ENCODE measurements at places on chromosomes 6 and 20.

GRCh38 chr6:169905041-169905807 lies 153.8 kb downstream of the ERMARD start:
- DNase-seq, result no peak

GRCh38 chr20:16434062-16434664 lies 139.1 kb downstream of the KIF16B start:
- peak; percentile 8 for DNase-seq

- DNase-seq, result no peak
Measured at GRCh38 chr6:82442061-82442719, 78.6 kb downstream of the TPBG start.

DNA sequence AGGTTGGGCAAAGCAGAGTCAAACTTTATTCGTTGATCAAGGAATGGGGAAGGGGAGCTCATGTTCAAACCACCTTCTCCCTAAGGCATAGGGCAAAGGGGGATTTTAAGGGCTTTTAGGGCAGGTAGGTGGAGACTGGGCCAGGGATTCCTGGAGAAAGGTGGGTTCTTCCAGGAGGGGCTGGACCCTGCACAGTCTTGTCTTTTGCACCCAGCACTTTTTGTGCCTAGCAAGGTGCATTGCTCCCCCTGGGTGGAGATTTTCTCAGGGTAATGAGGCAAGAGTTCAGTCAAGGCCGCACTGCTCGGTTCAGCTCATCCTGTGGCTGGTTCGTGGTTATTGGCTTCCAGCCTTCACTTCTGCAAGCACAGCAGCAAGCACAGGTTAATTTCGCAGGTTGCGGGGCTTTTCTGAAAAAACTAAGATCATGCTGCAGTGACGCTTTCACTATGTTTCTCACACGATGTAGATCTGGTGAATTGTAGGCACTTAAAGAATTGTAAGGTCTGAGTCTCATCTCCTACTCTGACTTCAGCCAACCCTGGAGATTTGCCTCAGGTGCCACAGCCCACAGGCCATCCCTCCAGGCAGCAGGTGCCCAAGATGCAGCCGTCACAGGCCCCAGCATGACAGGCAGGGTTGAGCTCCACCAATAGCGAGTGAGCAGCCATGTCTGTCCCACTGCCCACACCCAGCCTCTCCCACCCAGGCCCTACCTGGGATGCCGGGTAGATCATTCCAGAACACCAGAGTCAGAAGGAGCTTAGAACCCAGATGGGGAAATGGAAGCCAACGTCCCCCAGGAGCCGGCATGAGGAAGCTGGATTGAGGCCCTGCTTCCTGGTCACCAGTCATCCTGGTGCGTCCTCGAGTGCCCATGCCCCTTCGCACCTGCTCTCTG lies 37.1 kb downstream of the SUN5 start:
- DNase-seq, result no peak

DNA sequence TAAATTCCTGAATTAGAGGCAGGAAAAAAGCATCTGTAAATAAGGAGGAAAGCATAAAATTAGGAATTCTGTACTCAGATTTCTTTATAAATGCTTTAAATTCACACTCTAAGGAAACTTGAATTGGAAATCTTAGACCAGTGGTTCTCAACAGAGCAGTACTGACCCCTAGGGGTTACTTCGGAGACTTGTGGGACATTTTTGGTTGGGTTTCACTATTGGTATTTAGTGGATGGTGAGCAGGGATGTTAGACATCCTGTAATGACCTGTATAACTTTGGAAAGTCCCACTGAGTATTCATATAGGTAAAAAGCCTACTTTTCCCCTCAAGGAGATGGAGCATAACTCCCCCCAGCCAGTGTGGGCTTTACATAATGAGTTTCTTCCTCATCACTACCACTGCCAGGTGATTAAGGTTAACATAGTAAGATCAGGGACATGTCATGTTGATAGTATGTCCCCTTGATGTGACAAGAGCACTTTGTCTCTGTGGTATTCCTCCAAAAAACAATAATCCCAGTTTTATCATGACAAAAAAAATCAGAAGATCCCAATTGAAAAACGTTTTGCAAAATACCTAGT lies 31.0 kb downstream of the GLO1 start:
- peak; percentile 38 for DNase-seq

GRCh38 chr6:150949526-150949925 lies 84.0 kb downstream of the MTHFD1L start:
- no peak for DNase-seq

- DNase-seq, result no peak
Measured at GRCh38 chr6:104381907-104382306, 477.8 kb downstream of the HACE1 start.
